ENCODE measurements at places on chromosomes 4 and X. TPM values are rescaled to one million over a fixed set of nuclear protein-coding genes. Genes with fewer than 3 reads are reported as not detected.

TMPRSS11A gene
- total RNA-seq = not detected

ZNF732 gene
- total RNA-seq = 1.3 TPM

NXF2 gene
- total RNA-seq = not detected

DUSP21 gene
- not detected for total RNA-seq

NUDT9 gene
- total RNA-seq = 10.8 TPM

FGF13 gene
- total RNA-seq = 3.0 TPM

ABHD18 gene
- 7.7 TPM for total RNA-seq

UCP1 gene
- under 0.01 TPM for total RNA-seq

GPR143 gene
- total RNA-seq = 0.43 TPM

FABP2 gene
- not detected for total RNA-seq

ARX gene
- total RNA-seq = not detected

UBA6 gene
- total RNA-seq = 196 TPM

PPP1R2C gene
- total RNA-seq = not detected

PRDM5 gene
- total RNA-seq = 4.1 TPM

FGF5 gene
- 8.0 TPM for total RNA-seq

CENPVL1 gene
- total RNA-seq = not detected

PHOX2B gene
- total RNA-seq = not detected

AMTN gene
- 1.9 TPM for total RNA-seq

SPRY1 gene
- total RNA-seq = 10.1 TPM

RNF4 gene
- total RNA-seq = 51.8 TPM

AWAT2 gene
- not detected for total RNA-seq

MAGEA1 gene
- total RNA-seq = not detected

CTSO gene
- 5.5 TPM for total RNA-seq

SPANXN3 gene
- total RNA-seq = not detected

TRAPPC11 gene
- total RNA-seq = 45.8 TPM

TASL gene
- not detected for total RNA-seq

SUPT20HL1 gene
- total RNA-seq = not detected

AKAP14 gene
- total RNA-seq = 0.64 TPM

BCLAF3 gene
- 4.1 TPM for total RNA-seq

PROM1 gene
- 12.3 TPM for total RNA-seq

GPR34 gene
- total RNA-seq = not detected

EVC2 gene
- 8.3 TPM for total RNA-seq

PABPC4L gene
- total RNA-seq = under 0.01 TPM

CXCL11 gene
- total RNA-seq = 2.2 TPM

TRAM1L1 gene
- 0.48 TPM for total RNA-seq

CXorf65 gene
- total RNA-seq = not detected

CNGA1 gene
- 1.9 TPM for total RNA-seq

XAGE2 gene
- not detected for total RNA-seq

KDR gene
- total RNA-seq = 0.43 TPM

TSPAN7 gene
- 1.3 TPM for total RNA-seq

MAGEB2 gene
- not detected for total RNA-seq

HSPA4L gene
- total RNA-seq = 19.8 TPM

DKC1 gene
- 61.6 TPM for total RNA-seq

ERVMER34-1 gene
- total RNA-seq = 2.9 TPM

RAB33A gene
- 0.64 TPM for total RNA-seq

IL1RAPL1 gene
- total RNA-seq = not detected

PDZD4 gene
- total RNA-seq = not detected

STATH gene
- not detected for total RNA-seq

PCSK1N gene
- total RNA-seq = 0.21 TPM

SHROOM2 gene
- total RNA-seq = 4.6 TPM

Data from tracheal epithelial cell (primary cell).